Endodermal cell (in vitro differentiated cells): ENCODE measurements at places on chromosomes 7 and 10. TPM values are rescaled to one million over a fixed set of nuclear protein-coding genes. Genes with fewer than 3 reads are reported as not detected.

Gene SFTPA1
- not detected in 2 replicates for total RNA-seq

Gene SKIDA1
- total RNA-seq, result 6.4 and 6.6 TPM in 2 replicates

Gene ZNF680
- 11.2 and 14.6 TPM in 2 replicates for total RNA-seq

DNA sequence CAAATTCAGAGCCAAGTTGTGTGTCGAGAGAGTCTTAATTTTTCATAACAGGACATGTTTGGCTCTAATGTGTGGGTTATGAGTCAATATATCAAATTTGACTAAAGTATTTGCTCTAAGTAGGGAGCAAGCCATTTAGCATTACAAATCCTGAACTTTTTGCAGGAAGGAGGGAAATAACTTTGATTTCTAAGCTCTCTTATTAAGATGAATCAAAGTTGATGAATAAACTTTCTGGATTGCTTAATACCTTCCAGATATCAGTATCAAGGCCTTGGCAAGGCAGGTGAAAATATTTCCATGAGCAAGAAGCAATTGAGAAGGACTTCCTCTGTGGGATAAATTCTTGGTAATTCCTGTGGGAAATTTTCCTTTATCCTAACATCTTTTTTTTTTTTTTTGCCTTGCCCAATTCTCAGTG is 258.8 kb downstream of the AHR start:
- H3K27ac ChIP-seq, result no peak overlapping the region
- peaks cover 14% of the 10 kb centered on the region for H3K4me1 ChIP-seq
- H3K36me3 ChIP-seq, result no peaks in the 10 kb centered on the region
- DNase-seq, result no peak
- H3K27me3 ChIP-seq, result peaks cover 43% of the 10 kb centered on the region

DNA sequence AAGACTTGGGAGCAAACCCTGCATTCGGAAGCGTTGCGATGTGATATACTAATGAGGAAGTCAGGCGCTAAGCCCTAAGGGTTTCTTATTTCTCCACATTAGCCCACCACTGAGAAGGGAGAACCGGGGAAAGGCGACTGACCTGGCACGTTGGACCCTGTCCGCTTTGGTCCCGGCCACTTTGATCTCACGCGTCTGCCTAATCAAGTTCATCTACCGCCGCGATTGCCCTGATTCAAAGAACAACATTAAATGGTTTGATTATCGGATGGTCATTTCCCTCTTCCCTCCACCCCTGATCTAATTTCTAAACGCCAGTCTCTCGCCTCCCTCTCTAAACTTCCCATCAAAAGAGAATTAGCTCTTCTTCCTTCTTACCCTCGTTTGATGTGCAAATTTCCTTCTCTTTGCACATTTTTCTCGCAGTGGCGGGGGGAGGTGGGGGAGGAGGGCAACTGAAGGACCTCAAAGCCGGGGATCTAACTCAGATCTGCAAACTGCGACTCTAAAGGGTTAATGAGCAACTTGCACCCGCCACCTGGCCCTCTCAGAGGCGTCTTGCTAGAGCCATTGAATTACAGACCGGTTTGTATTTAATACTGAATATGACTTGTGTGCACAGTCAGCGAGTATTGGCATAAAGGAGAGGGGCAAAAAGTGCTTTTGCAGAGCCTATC is 687 bp upstream of the DKK1 start:
- H3K27me3 ChIP-seq, result peaks cover 44% of the 10 kb centered on the region
- peaks cover 18% of the 10 kb centered on the region for H3K36me3 ChIP-seq
- no peak overlapping the region for H3K27ac ChIP-seq
- no peaks in the 10 kb centered on the region for H3K4me1 ChIP-seq
- DNase-seq, result peak; percentile 80
- peak overlapping the region; percentile 89 for H3K4me3 ChIP-seq

GRCh38 chr10:86355571-86356038 is 11.0 kb downstream of the GRID1 start:
- DNase-seq, result no peak
- no peaks in the 10 kb centered on the region for H3K4me1 ChIP-seq
- H3K27ac ChIP-seq, result no peak overlapping the region
- peaks cover 28% of the 10 kb centered on the region for H3K27me3 ChIP-seq
- no peak overlapping the region for H3K4me3 ChIP-seq

GRCh38 chr7:31997423-31997822 is 72.8 kb downstream of the PDE1C start:
- no peaks in the 10 kb centered on the region for H3K36me3 ChIP-seq
- no peak for DNase-seq
- no peaks in the 10 kb centered on the region for H3K4me1 ChIP-seq
- no peak overlapping the region for H3K27ac ChIP-seq

- H3K4me3 ChIP-seq, result no peak overlapping the region
- H3K36me3 ChIP-seq, result no peaks in the 10 kb centered on the region
- no peak overlapping the region for H3K27ac ChIP-seq
- H3K4me1 ChIP-seq, result peaks cover 5% of the 10 kb centered on the region
These were observed 59.7 kb downstream of the SORBS1 start for GRCh38 chr10:95501203-95502094.
